NCI-H524 treated with DMSO at 0.1 percent for 48 hours (cell line): ENCODE measurements at places on chromosomes 7 and 10.

- DNase-seq, result no peak
Measured at GRCh38 chr7:120838281-120838682, 19.7 kb downstream of the TSPAN12 start.

DNA sequence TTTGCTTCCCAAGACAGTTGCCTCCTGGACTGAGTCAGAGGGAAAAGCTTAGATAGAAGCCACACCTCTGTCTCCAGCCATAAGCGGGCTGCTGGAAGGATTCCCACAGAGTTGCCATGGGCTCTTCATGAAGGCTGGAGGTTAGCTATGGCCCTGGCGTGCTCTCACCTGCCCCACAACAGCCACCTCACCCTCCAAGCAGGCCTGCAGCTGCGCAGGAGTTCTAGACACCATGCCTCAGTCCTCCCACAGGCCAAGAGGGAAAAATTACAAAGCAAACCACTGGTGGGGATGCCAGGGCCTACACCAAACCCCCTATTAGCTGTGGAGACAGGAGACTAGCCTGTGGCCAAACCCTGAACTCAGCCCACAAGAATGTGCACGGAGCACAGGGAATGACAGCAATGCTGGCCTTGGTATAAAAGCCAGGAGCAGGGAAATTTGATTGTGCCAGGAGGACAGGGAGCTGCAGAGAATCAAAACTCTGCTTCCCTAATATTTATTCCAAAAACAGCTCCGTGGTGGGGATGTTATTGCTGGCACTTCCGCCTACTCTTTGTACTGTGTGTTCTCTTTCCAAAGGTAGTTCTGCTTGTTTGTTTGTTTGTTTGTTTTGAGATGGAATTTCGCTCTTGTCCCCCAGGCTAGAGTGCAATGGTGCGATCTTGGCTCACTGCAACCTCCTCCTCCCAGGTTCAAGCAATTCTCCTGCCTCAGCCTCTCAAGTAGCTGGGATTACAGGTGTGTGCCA is 60.3 kb upstream of the STK17A start:
- no peak for DNase-seq

DNA sequence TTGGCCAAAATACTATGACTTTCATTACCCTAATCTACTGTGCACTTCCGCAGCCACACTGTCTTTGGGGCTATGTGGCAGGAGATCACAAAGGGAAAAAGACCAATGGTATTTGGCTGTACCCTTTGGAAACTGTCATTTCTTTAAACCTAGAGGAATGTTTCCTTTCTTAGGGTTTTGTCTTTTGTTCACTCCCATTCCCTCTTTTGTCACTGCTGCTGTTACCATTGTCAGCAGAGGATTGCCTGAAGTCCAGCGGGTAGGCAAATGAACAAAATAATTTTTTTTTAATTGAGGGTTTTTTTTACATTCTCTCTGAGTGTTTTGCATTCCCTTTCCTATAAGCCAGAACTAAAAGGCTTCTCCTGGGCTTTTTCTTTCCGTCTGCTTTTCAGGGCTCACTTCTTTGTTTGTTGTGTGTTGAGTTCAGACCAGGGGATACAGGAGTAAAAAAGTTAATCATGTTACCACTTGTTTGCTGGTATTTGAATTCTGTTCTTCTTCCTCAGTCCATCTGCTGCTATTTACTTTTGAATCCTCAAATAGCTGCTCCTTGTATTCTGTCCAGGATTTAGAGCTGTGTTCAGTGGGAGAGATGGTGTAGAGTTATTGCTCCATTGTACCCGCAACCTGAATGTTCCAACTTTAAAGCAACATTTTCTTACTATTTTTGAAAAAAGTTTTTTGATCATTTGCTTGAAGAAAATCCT is 374.6 kb downstream of the SUGCT start:
- DNase-seq, result no peak

GRCh38 chr7:17302575-17303142 is 4.2 kb downstream of the AHR start:
- no peak for DNase-seq

DNA sequence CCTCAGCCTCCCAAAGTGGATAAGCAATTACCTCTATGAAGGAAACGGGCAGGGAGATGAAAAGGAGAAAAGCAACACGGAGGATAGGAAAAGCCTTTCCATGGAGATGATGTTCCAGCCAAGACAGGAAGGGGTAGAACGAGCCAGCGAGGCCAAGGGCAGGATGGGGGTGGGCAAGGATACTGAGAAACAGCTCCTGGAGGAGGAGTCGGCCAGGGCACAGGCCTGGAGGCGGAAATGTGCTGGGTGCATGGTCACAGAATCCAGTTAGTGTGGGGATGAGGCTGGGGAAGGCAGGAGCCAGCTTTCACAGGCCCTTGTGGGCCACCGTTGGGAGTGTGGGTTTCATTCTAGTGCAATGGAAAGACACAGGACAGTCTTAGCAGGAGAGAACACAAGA is 162.6 kb downstream of the JAZF1 start:
- DNase-seq, result no peak

- no peak for DNase-seq
Measured at GRCh38 chr7:424301-424935, 95.2 kb downstream of the PDGFA start.

- DNase-seq, result no peak
Measured at GRCh38 chr10:106582291-106582690, 582.2 kb downstream of the SORCS1 start.

GRCh38 chr7:2079332-2080059 is 153.2 kb downstream of the MAD1L1 start:
- no peak for DNase-seq

- DNase-seq, result no peak
Measured at GRCh38 chr7:92520024-92520423, 8.3 kb downstream of the PEX1 start.

DNA sequence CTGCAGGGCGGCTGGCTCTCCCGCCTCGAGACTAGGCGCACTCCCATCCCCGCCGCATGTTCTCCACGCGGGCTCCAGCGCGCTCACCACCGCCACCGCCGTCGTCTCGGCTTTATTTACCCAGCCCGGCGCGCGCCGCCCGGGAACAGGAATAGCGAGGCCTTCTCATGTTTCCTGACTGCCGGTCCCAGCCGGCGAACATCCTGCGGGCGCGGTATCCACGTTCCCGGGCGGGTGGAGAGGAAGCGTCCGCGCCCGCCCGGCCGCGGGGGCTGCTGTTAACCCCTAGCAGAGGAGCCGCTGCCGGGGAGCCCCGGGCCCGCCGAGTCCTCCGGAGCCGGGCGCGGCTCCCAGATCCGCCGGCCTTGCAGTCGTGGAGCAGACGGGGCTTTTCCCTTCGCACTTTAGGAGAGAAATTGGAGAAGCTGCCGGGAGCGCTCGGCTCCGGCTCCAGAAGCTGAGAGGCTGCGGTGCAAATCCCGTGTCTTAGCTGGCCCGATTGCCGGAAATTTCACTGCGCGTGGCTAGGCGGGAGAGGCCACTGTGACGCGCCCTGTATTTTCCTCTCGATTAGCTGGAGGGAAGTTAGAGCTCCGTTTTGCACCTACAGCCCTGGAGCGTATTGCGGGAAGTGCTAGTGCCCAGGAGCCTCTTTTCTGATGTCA is at the start of gene MKX:
TSS of gene MKX (minus strand) at position 88 of the 665 bp plus-strand sequence. CDS start 2,404 bp downstream, outside the sequence.
- DNase-seq, result no peak

- no peak for DNase-seq
Measured at GRCh38 chr10:78727728-78728127, 341.0 kb upstream of the ZMIZ1 start.

DNA sequence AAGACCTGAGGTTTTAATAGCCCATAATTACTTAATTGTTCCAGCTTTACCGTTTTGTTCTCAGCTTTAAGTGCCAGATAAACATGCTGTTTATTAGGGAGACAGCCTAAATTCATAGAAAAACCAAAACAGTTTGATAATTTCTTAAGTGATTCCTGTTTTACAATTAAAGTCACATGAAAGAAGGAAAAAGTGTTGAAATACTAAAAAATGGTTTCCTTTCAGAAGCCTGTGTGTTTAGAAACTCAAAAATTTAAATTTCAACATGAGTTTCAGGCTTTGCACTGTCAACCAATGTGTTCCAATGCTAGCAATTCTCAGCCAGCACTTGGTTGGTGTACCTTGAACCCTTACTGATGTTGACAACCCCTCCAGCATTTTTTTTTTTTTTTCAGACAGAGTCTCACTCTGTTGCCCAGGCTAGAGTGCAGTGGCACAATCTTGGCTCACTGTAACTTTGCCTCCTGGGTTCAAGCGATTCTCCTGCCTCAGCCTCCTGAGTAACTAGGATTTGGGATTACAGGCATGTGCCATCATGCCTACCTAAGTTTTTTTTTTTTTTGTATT is 135.3 kb downstream of the ICA1 start:
- DNase-seq, result no peak

DNA sequence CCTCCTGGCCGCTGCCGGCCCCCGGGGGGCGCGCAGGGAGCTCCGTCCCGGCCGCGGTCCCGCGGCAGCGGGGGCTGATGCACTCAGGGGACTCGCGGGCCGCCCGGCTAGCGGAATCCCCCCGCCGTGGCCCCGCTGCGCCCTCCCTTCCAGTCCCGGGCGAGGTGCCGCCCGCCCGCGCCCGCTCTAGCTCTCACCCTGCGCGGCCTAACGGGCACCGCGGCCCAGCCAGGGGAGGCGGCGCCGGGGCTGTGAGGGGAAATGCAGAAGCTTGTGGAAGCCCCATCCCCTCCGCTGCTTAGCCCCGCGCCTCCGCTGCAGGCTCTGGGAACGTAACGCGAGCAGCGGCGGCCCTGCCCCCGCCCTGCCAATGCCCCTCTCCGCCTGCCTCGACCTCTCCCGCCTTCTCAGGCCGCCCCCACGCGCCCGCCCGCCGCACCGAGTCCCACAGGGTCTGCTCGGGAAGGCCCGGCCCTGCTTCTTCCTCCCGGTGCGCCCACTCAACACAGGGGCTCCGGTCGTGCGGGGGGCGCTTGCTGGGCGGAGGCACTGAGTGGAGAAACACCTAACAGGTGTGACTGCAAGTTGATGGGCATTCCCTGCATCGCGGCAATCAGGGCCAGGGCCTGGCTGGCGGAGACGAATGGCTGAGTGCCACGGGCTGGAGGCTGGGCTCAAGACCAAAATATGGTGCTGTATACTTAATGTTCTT is 384 bp upstream of the TMEM229A start:
- no peak for DNase-seq

- no peak for DNase-seq
Measured at GRCh38 chr10:130959752-130960195, 351.7 kb downstream of the TCERG1L start.

GRCh38 chr7:16636555-16637101 is 8.9 kb downstream of the ANKMY2 start:
- DNase-seq, result no peak
